Spinal cord (tissue), 10 donors: ENCODE measurements at places on chromosomes 7 and 10.
A peak's percentile ranks its signal among the peaks of the same experiment; 100 is the strongest.

- no peak for DNase-seq
These were observed 67.5 kb downstream of the LRMDA start for GRCh38 chr10:75498884-75499350.

- no peak for DNase-seq
These were observed 15.5 kb downstream of the CYTH3 start for GRCh38 chr7:6256677-6257535.

DNA sequence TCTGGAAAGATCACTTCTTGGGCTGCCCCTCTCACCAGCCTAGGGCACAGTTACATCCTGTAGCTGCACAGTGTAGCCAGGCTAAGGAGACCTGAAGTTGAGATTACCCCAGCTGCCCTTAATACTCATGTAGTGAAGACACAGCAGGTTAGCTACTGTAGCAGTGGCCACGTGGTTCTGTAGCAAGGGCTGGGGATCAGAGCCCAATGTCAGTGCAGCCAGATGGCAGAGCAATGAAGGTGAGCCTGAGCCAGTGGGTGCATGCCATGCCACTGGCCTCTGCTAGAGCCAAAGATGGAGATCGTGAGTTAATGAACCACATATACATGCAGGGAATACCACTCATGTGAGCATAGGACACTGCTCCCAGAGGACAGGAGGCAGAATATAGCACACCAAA lies 15.5 kb downstream of the AMPH start:
- DNase-seq, result no peak

GRCh38 chr7:157500171-157500960 lies 163.6 kb downstream of the DNAJB6 start:
- no peak for DNase-seq

GRCh38 chr10:126062131-126063032 lies 166.0 kb downstream of the FANK1 start:
- peak; percentile 26 for DNase-seq

DNA sequence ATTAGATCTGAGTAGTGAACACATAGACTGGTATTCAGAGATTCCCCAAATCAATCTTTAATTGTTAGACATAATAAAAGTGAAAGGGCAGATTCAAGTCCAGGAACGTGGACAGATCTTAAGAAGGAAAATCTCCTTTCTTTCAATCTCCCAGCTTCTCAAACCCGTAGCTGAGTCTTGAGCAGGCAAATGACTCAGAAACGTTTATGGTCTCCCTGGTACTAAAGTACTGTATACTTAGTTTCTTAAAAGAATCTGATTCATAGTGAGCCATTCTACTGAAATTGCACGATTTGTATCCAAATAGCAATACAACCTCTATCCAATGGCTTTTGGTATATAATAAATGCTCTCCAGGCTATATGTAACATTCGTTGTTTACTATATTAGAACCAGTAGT lies 140.4 kb upstream of the RHEB start:
- no peak for DNase-seq

- DNase-seq, result no peak
These were observed 591.8 kb downstream of the PTPRN2 start for GRCh38 chr7:157995815-157996214.

DNA sequence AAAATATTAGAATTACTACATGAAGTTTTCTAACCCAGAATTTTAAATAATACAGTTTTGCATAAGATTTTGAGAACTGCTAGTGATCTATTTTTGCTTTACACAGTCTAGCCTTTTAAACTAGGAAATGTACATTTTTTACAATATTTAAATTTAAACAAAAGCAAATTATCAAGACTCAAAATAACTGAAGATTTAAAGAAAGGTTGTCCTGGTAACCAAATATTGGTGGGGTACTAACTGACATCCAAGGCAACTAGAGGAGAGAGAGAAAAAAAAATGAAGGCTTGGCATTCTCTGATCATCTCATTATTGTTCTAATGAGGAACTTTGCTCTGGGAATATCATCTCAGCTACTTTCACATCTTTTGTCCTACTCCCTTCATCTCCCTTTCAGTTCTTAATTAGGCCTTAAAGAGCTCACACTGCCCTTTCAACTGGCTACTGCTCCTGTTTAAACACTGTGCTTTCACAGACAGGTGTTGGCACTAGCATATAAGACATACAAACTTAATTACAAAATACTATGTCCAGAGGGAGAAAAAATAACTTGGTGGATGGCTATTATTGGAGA lies 33.7 kb downstream of the RAB11FIP2 start:
- DNase-seq, result no peak

- DNase-seq, result no peak
These were observed 196.7 kb downstream of the HECW1 start for GRCh38 chr7:43308913-43309705.

DNA sequence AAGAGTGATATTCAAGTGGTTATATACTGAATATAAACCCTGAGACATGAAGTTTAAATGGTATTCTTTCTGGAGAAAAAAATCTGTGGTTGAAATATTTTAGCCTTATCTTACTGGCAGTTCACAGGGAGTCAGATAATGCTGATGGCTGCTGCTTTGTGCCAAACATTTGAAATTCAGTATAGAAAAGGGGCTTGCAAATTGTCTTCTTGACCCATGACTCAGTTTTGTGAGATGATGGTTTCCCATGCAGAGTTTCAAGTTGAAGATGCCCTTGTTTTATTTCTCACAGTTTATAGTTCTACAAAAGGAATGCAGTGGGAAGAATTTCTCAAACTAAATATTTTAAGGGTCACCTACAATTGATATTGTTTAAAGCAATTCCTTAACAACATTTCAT lies 251.1 kb upstream of the MEOX2 start:
- DNase-seq, result no peak
